ENCODE measurements at places on chromosomes 5 and 9.
A peak's percentile ranks its signal among the peaks of the same experiment; 100 is the strongest.

DNA sequence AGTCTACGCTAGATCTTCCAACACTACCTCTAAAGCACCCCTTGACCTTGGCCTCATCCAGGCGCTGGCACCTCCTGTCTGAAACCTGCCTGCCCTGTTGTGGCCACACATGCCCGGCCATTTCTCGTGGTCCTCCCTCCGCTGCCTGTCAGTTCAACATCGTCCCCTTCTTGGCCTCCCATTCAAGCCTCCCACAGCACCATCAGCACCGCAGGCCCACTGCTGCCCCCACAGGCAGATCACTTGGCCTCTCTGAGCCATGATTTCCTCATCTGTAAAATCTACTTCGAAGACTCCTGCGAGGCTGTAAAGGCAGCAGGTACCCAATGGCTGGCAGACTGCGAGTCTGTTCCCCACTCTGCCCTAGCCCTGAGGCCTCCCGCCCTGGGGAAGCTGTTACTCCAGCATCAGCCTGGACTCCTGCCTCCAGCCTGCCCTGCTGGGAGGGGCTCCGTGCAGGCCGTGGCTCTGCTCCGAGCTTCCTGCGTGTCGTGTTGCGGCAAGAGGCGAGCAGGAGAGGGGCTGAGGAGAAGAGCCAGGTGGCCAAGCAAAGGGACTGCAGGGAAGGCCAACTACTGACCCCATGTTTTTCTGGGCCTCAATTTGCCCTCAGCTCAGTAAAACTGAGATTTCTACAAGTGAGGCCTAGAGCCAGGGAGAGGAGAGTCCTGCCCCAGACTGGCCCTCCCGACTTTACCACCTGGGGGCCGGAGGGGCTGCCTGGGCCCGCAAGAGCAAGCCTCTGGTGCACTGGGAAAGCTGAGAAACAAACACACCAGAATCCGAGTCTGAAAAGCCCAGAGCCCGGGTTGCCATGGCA lies 70.5 kb upstream of the LRRTM2 start:
- no peak for DNase-seq

DNA sequence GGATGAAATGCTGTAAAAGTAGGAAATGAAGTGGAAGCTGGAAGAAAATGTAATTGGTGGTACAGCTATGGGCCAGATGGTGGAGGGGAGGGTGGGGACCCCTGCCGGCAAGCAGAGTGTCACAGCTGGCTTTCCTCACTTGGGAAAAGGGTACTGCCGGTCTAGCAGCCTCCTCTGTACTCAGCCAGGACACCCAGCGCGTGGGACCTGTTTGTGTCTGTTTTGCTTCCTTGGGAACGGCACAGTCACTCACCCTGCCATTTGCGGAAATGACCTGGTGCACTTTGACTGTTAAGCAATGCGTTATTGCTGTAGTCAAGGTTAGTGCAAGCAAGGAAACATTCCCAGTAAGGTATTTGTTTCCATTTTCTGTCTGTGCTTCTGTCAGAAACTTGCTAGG lies 10.1 kb downstream of the TMEM252 start:
- no peak for DNase-seq

- DNase-seq = peak; percentile 4
These were observed 1093.9 kb upstream of the CDH6 start for GRCh38 chr5:30099634-30100033.

GRCh38 chr5:102701748-102702147 lies 53.4 kb upstream of the PAM start:
- no peak for DNase-seq

DNA sequence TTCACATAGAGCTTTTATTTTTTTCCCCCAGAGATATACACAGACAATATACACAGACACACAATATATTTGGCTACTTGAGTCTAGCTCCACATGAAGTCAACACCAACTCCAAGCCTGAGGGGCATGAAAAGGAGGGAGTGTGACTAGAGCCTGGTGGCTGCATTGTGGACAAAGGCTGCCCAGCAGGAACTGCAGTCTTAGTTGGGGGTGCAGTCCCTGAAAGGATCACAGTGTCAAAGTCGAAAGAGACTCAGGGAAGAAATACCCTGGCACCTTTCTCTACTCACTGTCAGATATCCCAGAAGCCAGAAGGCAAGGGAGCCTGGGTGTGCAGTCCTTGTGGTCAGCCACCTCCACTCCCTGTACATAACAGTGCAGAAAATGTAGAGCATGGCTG lies 231.6 kb upstream of the RPS23 start:
- DNase-seq = no peak

GRCh38 chr5:132459031-132459982 lies 31.3 kb downstream of the IRF1 start:
- no peak for DNase-seq

Measured in H54 (cell line).